ENCODE measurements at places on chromosomes 3 and 15.

GRCh38 chr3:21256932-21257331, 494.1 kb downstream of the ZNF385D start:
- DNase-seq, result no peak

DNA sequence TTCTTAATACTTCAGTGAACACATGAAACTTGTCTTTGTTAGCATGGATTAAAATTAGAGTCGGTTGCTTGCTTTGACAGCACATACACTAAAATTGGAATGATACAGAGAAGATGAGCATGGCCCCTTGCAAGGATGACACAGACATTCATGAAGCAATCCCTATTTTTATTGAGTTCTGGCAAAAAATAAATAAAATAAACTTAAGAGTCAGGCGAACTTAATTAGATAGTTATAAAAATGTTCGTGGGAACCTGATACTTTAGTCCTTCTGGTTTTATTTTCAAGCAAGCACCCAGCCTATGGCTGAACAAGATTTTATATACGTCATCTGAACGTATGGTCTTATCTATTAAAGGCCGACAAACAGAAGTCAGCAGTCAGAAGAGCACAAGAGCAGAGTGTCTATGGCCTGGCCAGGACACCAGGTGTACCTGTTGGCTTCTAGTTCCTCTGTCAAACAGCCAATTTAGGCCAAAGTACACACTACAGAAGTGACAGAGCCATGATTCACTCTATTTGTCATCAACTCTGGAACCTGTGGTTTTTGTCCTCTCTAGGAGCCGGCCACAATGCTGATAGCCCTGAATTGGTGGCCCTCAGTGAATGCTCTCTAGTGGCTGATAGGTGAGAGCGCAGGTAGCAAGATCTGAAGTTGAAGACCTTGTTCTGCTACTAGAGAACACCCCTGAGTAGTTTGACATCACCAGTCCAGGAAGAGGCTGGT, 64.3 kb downstream of the LEO1 start:
- DNase-seq, result no peak

- DNase-seq, result peak; percentile 81
Observed at GRCh38 chr15:70101459-70102113, 3.9 kb upstream of the TLE3 start.

- peak; percentile 63 for DNase-seq
Observed at GRCh38 chr15:89673165-89673512, 6.0 kb downstream of the PLIN1 start.

DNA sequence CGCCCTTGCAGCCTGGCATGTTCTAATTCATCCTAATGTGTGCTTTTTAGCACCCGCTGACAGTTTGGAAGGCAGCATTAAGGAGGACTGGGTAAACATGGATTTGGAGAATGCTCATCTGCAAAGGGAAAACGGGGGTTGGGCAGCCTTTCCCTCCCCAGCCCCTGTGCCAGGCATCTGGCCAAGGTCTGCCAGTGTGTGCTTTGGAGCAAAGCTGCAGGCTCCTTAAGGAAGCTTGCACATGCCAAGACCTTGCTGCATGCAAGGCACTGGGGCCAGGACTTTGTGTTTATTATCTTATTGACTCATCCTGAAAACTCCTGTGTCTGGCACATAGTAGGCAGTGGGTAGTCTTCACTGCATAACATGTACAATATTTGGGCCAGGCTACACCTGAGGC, 20.1 kb downstream of the FAM3D start:
- no peak for DNase-seq

DNA sequence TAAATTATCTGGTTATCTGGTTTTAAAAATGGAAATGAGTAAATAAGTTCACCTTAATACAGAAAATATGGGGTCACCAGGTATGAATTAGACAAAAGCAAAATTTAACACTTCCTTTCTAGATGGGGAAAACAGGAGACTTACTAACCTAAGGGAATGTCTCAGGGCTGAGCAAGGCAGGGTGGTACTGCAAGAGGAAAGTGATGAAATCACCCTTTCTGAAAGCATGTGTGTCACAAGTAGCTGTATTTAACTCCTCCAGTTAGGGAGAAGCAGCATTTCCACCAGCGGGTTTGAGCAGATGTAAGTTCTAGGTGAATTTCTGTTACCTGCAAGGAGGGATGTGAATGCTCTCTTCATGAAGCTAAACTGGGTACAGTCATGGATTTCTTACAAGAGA, 629.1 kb downstream of the MECOM start:
- DNase-seq, result no peak

DNA sequence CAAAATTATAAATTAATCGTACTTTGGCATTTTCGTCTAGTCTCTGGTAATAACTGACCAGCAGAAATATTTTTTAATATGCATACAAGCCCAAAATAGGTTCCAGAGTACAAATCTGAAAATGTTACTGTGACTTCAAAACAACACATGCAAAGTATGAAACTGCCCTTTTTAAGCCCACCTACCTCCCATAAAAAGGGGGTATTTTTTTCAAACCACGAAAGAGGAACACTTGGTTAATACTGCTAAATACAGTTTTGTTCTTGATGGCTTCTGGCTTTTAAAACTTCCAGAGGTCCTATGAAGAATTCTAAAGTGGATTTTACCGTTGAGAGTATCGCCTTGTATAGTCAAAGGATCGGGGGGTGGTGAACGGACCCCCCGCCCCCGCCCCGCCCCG, 610.7 kb downstream of the FOXP1 start:
- DNase-seq, result no peak

DNA sequence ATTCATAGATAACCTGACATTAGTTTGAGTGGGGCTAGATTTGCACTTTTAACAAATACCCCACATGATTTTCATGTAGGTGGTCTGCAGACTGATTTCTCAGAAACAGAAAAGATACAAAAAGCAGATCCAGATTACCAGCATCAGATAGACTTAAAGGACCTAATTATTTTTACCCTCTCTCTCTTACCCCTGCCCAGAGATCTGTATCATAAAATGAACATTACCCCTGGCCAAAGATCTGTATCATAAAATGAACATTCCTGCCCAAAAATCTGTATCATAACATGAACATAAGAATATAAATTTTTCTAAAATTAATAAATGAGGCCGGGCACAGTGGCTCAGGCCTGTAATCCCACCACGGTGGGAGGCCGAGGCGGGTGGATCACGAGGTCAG, 14.6 kb upstream of the TRPC1 start:
- no peak for DNase-seq

DNA sequence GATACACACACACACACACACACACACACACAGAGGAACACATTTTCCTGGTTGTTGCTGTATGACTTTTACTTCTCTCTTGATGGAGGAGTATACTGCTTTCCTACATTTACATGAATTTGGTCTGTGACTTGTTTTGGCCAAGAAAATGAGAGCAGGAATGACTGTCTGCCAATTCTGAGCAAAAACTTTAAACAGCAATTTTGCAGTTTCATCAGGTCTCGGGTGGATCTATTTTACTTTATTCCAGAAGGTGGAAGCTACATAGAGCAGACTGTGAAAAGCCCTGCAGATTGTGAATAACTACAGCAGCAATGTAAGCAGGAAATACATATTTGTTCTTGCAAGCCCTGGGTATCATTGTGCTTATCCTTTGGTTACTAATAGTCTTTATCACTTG, 1350.0 kb upstream of the EPHA6 start:
- no peak for DNase-seq

DNA sequence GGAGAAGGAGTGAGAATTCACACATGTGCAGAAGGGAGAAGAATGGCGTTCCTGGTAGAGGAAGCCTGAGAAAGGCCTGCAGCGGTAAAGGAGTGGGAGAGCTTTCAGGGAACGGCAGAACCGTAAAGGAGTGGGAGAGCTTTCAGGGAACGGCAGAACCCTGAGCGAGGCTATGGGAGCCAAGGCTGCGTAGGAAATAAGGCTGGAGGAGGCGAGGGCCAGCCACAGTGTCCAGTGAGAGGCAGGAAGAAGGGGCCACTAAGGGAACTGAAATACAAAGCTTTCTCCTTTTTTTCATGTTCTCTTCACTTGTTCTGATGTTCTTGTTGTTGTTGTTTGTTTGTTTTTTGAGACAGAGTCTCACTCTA, 41.6 kb downstream of the GOLGA6L10 start:
- no peak for DNase-seq

GRCh38 chr15:31271224-31271635, 55.4 kb upstream of the KLF13 start:
- DNase-seq, result no peak

GRCh38 chr15:96347181-96348111, 16.9 kb downstream of the NR2F2 start:
- no peak for DNase-seq

- no peak for DNase-seq
Observed at GRCh38 chr3:16904423-16905417, 20.0 kb downstream of the PLCL2 start.

- no peak for DNase-seq
Observed at GRCh38 chr15:64877435-64877834, 34.3 kb upstream of the ANKDD1A start.

DNA sequence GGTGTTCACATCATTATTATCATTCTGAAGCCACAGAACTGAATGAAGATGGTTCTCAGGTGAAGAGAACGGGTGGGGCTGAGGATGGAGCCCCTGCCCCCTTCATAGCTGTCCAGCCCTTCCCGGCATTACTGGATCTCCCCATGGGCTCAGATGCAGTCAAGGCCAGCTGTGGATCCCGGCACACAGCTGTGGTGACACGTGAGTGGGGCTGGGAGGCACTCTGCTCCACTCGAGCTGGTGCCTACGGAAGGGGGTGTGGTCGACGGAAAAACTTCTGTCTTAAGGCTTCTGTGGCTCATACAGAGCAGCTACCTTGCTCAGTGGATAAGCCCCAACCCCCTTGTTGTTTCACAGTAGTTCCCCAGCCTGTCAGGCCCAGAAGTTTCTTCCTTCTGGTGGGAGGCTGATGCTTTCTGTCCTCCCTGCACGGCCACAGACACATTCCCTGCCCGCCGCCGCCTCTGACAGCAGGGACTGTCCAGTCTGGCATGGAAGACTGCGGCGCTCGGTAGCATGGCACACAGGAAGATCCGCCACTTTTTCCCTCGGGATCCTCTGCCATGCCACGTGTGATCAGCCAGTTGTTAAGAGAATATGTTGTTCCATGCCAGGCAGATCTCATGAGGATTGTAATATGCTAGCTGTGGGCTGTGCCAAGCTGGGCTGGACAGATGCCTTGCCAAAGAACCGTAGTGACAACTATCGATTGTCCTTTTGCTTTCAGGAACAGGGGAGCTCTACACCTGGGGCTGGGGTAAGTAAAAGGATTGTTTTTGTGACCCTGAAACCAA, 5.8 kb downstream of the RCCD1 start:
- DNase-seq, result no peak

DNA sequence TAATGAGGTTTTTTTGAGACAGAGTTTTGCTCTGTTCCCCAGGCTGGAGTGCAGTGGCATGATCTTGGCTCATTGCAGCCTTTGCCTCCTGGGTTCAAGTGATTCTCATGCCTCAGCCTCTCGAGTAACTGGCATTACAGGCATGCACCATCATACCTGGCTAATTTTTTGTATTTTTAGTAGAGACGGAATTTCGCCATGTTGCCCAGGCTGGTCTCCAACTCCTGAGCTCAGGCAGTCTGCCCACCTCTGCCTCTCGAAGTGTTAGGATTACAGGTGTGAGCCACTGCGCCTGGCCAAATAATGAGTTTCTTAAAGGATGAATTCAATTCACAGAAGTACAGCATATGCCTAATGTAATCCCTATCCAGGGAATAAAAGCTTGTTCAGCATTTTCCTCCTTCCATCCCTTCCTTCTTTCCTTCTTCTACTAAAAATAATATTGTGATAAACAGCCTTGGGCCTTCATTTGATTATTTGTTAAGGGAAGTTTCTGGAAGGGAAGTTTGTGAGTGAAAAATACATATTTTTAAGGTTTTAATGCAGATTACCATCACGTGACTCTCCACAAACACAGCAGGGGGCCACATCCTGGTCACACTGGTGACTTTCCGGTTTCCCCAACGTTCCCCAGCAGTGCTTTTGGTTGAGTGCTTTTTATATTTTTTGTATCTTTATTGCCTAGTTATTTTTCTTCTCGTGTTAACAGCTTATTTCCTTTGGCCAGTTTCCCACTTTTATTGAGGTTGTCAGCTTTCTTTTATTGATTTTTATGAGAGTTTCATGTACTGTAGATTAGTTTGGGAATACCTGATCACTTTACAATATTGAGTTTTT, 116.8 kb downstream of the USP13 start:
- DNase-seq, result peak; percentile 11

DNA sequence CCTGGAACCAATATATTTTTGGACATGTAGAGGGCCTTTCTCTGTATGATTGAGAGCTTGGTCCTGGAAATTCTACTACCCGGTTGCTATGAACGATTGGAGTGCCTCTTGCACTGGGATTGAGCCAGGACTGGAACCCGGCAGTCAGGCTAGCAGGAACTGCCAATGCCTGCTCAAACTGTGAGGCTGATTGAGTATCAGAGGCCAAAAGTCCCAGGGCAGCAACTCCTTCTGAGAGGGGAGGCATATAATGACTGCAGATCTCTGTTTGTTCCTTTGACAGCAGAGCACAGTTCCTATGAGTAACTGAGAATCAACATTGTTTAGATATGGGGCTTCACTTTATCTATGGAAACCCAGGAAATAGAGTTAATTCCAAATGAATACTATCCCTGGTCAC, 12.9 kb downstream of the IQCH start:
- no peak for DNase-seq

DNA sequence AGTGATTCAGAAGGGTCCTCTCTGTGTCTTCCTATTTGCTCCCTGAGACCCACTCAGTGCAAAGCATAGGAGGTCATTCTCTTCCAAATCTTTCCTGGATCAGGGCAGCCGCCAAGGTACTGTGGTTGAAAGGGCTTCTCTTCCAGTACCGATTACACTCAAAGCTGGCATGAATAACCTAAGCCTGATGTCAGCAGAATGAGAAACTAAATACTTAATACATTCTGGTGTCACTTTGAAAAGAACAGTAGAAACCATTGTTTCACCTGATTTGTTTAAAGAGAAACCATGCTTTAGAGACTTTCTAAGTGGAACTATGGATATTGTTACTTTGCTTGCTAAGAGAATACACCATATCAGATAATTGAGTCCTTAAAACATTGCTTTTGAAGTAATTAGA, 50.2 kb downstream of the PDHB start:
- no peak for DNase-seq

GRCh38 chr3:192445770-192446644, 281.3 kb downstream of the FGF12 start:
- DNase-seq, result no peak

- no peak for DNase-seq
Observed at GRCh38 chr3:100972301-100972844, 20.8 kb downstream of the ABI3BP start.

DNA sequence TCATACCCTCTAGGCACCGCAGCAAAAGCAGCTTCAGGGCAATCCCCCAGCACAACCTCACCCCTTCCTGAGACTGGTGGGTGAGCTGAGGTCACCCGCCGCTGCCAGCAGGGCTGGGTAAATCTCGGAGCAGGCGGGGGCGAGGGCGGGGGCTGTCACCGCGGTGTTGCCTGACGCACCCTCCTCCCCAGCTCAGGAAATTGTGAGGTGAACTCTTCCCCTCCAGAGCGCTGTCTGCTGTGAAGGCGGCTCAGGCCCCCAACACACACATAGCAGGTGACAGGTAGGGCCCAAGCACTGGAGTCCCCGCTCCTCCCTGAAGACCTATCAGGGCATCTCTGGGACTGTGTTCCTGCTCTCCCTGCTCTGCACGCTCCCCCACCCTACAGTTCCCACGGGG, 30.2 kb upstream of the FURIN start:
- peak; percentile 38 for DNase-seq

Measured in Jurkat, Clone E6-1 (cell line).